Right ventricle myocardium inferior (tissue), 1 donor: ENCODE measurements at places on chromosomes 2 and 18.
A peak's percentile ranks its signal among the peaks of the same experiment; 100 is the strongest.

DNA sequence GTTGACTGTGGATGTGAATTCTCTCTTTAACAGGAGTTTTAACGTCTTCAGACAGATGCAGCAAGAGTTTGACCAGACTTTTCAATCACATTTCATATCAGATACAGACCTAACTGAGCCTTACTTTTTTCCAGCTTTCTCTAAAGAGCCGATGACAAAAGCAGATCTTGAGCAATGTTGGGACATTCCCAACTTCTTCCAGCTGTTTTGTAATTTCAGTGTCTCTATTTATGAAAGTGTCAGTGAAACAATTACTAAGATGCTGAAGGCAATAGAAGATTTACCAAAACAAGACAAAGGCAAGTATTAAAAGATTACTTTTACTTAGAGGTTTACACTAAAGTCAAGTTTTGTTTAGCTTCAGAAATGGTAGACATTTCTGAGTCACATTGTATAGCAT, 30.2 kb upstream of the TYMS start:
- no peak for DNase-seq

DNA sequence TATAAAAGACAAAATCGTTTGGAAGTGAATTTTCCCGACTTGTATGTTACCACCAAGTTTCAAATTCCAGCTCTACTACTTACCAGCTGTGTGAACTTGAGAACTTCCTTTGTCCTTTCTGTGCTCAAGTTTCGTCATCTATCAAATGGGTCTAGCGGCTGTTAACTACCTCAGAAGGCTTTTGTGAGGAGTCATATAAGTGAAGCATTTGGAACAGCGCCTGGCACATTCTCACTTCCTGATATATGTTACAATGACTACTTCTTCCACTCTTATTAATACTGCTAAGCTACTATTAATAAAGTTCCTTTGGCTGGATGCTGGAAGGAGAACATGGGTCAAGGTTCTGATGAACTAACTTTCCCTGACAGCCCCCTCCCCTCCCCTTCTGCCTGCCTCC, 104.5 kb downstream of the MEIS1 start:
- DNase-seq, result no peak

GRCh38 chr2:120896901-120897300, 161.2 kb downstream of the GLI2 start:
- DNase-seq, result peak; percentile 26

DNA sequence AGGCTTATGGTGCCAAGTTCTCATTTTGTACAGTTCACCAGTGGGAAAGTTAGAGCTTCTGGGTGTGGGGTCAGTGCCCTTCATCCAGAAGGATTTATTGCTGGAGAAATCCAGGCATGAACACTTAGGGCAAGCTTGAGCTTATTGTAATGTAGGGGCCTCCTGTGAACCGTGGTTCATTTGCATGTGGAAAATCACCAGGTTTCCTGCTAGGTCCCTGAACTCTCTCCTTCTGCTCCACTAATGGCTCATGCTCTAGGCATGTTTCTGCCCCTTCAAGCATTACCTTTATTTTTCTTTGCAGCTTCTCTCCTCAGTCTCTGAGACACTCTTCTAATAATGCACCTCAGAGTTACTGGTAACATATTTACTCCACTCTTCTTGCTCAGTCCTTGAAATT, 79.3 kb upstream of the FAM98A start:
- no peak for DNase-seq

- no peak for DNase-seq
These were observed 154.4 kb downstream of the NAPG start for GRCh38 chr18:10680271-10680596.

DNA sequence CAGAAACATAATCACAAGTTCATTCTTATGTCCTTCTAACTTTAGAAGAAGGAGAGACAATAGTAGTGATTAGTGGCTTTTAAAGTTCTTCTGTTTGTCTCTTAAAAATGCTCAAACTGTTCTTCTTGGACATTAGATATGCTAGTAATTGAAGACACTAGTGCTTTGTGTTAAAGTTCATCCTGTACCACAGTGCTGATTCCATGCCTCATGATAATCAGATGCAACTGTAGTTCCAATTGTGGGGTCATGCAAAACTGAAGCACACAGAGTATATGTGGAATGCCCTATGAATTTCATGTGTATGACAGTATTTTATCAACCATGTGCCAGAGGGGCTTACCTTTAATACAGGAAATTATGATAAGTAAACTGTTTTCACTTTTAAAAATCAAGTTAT, 11.4 kb upstream of the KCNJ13 start:
- no peak for DNase-seq

DNA sequence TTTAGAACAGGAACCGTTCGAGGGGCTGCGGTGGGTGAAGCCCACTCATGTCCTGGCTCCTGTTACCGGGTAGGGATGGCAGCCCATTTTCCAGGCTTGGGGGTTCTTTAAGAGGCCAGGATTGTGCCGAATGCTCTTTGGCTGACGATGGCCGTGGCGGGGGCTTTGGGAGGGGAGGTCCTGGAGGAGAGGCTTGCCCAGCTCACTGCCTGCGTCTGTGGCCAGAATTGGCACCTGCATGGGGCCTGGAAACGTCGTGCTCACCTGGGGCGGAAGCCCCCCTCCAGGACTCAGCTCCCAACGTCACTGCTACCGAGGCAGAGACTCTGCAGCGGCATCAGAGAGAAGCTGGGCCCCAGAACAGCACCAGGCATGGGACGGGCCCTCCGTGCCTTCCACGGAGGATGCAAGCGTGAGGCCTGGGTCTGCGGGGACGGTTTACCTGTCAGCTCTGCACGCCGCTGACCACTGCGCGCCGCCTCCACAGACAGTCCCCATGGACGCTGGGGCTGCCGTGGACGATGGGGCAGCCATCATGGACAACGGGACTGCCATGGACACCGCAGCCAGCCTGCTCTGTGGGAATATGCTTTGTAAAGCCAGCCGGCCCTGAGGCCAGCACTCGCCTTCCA, 82.9 kb downstream of the NFATC1 start:
- DNase-seq, result peak; percentile 58

DNA sequence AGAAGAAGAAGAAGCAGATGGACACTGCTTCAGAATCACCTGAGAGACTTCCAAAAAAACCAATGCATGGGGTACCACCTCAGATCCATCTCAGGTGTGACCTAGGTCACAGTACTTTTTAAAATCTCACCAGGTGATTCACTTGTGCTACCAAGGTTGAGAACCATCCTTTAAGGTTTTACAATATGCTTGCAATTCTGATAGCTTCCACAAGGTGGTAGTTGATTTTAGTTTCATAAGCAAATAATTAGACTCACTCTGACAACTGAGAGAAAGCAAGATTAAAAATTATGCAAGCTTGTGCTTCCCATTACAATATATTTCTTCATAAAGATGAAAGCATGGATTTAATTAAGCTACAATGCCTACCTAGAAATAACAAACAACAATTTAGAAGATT, 355.1 kb downstream of the EN1 start:
- DNase-seq, result no peak

DNA sequence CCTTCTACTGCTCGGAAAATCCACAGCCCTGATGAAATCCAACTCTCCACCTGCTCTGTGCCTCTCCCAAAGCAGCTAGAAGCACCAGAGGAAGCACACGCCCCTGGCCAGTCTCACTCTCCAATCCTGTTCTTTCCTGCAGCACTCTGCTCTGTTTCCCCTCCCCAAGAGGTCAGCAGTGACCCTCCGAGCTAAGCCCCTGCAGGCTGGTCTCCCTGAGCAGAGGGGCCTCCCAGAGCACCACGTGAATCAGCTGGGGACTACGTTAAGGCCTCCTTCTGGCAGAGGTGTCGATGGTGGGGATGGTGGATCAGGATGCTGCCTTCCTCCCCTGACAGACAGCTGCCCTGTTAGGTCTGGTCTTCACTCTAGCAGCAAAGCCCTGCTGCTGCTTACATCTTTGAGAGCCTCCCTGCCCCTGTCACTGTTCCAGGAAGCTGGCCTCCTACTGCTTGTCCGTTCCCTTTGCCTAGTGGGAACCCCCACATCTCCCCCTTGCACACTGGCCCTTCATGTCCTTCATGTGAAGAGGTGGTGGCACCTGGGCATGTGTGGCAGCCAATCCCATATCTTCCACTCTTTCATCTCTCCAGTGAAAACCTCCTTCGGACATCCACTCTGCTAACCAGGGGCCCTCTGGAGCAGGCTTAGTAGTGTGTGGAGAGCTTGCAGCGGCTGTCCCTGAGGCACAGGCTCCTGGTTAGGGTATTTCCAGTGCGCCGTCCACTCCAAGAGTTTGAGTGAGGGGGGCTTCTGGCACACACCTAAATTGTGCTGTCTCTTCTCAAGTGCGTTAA, 307.5 kb upstream of the HS6ST1 start:
- no peak for DNase-seq

GRCh38 chr18:24157855-24158254, 19.0 kb downstream of the CABYR start:
- DNase-seq, result no peak

DNA sequence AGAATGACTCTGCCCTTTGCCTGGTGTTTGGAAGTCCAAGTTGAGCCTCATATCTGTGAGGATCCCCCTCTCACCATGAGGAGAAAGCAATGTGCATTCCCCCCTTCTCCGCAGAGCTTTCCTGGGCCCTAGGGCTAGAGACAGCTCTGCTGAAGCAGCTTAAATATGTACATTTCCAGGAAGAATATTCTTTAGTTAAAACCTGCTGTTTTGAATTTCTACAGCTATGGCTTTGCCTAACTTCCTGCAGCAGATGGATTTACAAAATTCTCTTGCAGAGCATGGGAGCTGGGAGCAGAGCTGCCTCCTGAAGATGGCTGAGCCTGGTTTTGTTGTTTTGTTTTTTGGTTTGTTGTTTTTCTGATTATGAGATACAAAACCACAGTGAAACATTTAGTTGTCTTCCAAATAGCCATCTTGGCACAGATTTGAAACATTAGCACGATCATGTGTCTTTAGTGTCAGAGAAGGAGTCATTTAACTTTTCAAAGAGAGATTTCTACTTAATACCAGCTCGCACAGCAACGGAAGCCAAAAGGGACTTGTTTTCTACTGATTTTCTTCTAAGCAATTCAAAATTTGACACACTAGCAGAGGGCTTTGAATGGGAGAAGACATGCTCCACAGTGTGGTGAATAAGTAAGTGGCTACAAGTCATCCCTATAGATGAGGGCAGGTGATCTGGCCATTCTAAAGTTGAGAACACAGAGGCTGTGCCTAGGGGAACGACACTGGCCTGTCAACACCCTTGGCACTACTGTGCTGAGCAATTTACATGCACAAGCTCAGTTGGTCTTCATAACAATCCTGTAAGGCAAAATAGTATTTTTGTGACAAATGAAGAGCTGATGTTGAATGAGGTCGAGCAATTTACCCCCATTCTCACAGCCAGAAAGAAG, 222.6 kb downstream of the MREG start:
- no peak for DNase-seq

DNA sequence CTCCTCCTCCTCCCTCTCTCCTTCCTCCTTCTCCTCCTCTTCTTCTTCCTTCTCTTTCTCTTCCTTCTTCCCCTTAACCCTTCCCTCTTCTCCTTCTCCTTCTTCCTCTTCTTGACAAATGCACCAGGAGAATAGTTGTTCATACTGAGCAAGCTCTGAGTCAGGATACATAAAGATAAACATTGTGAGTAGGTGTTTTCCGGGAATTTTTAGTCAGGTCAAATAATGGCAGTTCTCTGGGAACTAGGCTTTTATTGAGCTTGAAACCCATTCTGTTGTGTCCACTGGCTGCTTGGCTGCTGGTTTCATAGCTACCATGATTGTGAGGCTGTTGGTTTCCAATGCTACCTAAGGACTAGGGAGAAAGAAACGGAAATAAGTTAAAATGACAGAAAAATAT, 1144.7 kb upstream of the DDX18 start:
- DNase-seq, result no peak
